Left hindlimb (tissue), 1 donor: ENCODE measurements at places on chromosomes 3 and 15.
A peak's percentile ranks its signal among the peaks of the same experiment; 100 is the strongest.

DNA sequence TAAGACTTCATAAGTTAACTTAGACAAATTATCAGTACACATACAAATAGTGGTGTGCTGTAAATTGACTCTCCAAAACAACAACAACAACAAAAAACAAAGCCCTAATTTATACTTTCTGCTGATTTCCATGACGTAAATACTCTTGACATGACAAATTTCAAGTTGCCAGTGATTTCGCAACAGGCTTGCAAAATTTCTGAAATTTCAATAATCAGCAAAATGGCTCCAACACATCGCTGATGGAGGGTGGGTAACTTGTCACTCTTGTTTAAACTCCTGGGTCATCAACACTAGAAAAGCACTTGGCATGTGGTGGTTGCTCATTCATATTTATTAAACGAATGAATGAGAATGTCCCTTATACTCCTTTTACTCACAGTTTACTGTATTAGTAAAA lies 205.2 kb upstream of the SATB1 start:
- no peak for DNase-seq

GRCh38 chr15:101088788-101089578 lies 162.9 kb downstream of the CHSY1 start:
- peak; percentile 81 for DNase-seq

GRCh38 chr3:50459785-50460184 lies 43.6 kb downstream of the CACNA2D2 start:
- DNase-seq = no peak

DNA sequence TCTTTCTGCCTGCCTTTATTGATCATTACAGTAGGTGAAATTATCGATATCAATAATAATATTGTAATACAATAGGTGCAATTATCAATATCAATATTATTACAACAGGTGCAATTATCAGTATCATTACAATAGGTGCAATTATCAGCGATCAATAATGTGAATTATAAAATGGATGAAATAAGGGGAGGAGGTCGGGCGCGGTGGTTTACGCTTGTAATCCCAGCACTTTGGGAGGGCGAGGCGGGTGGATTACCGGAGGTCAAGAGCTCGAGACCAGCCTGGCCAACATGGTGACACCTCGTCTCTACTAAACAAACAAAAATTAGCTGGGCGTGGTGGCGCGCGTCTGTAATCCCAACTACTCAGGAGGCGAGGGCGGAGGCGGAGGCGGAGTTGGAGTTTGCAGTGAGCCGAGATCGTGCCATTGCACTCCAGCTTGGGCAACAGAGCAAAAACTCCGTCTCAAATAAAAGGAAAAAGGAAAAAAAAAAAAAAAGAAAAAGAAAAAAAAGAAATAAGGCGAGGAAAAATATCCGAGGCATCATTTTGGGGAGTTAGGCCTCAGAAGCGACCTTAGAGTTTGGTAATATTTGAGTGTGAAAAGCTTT lies 611 bp upstream of the BNIP2 start:
- peak; percentile 72 for DNase-seq

DNA sequence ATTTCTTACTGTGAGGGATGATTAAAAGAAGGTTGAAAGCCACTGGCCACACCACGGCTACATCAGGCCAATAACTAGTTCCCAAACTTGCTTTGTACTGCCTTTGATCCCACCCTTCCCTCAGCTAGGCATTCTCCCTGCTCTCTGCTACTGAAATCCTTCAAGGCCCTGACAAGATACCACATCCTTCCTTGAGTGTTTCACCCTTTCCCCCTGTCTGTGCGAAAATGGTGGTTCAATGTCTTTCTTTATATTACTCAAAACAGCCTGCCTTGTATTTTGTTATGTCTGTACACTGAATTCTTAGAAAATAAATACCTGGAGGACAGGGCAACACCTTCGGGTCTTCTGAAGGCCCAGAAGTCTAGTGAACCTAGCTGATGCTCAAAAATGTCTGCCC lies 932 bp upstream of the VPS8 start:
- DNase-seq = no peak

DNA sequence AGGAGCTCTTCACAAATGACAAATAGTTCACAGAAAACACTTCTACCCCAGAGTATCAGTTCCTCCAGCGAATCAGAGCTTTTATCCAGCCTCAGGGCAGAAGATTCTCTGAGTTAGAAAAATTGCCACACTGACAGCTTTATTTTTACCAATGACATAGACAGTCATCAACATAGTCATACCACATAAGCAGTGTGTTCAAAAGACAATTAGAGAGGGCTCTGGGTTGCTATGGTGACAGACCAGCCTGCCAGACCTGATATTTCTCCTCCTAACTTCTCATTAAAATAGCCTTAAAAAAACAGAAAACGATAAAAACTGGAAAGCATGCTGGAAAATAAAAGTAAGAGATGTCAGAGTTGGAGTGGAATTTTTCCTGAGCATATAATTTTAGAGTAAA lies 45.9 kb upstream of the COL6A5 start:
- no peak for DNase-seq

DNA sequence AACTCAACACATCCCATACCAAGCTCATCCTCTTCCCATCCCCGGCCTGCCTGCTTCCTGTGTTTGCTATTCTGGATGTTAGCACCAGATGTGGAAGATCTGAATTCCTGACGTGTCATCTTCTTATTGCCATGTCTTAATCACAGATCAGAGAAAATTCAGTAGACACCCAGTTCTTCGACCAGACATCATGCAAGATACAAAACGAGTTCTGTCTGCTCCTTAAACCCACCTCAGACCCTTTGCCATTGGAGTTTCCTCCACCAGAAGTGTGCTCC lies 52.0 kb downstream of the FGD5 start:
- no peak for DNase-seq

DNA sequence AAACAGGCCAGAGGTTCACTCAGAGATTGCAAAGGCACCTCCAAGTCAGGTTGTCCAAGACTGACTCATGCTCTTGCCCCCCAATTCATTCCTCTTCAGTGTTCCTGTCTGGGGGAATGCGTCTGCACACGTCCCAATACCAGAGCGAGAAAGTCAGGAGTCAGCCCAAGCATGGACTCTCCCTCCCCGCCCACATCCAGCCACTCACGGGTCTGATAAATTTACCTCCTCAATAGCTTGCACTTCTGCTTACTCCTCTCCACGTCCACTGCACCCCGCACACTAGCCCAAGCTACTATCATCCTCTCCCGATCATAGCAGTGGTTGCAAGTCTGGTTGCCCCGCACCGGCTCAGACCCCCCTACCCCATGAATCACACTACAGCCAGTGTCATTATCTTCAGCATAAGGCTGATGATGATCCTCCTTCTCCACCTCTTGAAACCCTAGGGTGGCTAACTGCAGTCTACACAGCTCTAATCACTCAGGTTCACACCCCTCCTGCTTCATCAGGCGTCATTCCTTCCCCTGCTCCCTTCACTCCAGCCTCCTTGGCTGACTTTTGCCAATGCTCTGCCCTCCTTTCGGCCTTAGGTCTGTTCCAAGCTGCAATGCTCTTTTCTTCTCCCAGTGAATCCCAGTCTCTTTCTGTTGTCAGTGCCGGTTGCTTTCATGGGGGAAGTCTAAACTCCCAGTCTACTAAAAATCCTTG lies 27.6 kb upstream of the MYO1E start:
- DNase-seq = no peak

DNA sequence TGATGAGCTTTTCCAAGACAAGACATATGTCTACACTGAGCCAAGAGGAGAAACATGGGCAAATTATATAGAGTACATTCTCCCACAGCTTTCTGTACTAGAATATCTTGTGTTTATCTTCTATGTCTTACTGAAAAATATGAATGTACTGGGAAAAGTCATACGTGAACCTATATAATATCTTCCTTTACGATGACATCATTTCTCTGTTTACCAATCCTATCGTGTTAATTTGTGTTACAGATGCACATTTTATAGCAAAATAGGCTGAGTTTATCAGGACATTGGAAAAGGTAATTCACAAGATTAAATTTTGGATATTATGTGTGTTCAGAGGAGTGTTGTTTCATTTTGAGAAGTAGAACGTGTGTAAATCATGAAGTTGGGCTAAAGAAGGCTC lies 452.5 kb upstream of the THRB start:
- no peak for DNase-seq

GRCh38 chr3:5160940-5161858 lies 26.3 kb upstream of the EDEM1 start:
- DNase-seq = no peak

DNA sequence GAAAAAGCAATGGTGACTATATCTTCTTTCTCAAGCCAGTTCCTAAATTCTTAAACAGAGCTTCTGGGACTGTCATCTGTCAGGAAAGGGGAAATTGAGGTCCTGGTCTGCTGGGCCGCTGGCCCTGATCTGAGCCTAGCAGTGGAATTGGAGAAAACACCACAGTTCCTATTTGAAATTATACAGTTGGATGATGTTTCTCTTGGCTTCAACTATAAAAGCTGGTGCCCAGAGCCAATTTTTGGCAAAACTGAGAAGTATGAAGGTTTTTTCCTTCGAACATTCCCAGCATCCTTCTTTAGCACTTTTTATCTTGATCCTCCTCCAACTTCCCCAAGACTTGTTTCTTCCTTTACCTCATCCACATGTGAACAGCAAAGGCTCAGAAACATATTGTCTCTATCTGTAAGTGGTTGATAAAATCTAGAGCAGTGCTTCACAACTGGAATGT lies 83.9 kb downstream of the CD47 start:
- DNase-seq = peak; percentile 68

DNA sequence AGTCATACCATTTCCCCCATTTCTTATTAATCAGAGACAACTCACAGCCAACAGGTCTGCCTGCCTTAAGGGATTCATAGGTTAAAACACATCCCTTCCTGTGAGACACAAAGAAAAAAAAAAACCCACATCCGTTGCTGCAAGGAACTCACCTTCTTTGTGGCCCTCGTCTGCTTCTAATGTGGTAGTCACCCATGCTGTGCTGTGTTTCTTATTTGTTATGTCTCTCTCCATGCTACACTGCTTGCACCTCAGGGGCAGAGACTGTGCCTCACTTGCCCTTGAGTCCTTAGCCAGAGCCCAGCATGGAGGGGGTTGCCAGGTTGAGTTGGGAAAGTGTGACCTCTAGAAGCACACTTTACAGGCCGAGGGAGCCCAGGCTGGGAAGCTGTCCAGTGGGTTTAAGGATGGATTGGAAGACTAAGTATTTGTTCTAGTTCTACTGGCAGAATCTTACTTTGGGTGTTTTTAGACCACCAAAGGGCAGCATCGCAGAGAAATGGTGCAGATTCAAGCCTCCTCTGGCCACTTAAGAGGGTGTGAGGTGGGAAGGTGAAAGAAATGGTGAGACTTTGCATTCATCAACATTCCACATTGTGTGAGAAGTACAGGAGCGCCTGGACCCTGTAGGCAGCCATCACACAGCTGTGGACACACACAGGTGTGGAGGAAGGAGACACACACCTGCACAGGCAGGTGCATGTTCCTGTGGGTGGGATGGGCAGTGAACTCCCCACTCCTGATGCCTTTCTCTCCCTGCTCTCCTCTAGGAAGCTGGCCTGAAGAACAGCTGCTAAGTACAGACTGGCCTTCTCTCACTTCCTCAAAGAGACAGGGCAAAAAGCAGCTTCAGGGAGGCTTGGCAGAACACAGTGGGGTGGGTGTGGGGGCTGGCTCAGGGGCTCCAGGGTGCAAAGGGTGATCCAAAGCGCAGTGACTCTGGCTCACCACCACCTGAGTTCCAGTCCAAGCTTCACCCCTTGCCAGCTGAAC lies 48.8 kb downstream of the GLB1 start:
- DNase-seq = no peak

GRCh38 chr15:35247150-35247549 lies 162.1 kb upstream of the NANOGP8 start:
- no peak for DNase-seq

DNA sequence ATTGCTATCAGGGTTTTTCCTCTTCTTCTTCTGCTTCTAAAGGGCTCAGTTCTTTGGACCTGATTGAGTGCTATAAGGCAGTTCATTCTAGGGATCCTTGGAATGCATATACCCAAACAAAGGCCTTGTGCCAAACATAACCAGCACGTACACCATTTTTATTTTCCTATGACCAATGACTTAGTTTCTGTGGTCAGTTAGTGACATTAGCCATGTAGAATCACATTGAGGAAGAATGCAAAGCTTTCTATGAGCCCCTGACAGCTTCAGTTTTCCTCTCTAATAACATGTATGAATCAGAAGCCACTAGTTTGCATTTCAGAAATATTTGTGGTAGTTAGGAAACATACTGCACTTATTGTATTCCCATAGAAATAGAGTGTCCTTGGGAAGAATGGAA lies 240.0 kb downstream of the THRB start:
- DNase-seq = no peak

- DNase-seq = no peak
Measured at GRCh38 chr15:51004103-51004551, 90.6 kb downstream of the TNFAIP8L3 start.

DNA sequence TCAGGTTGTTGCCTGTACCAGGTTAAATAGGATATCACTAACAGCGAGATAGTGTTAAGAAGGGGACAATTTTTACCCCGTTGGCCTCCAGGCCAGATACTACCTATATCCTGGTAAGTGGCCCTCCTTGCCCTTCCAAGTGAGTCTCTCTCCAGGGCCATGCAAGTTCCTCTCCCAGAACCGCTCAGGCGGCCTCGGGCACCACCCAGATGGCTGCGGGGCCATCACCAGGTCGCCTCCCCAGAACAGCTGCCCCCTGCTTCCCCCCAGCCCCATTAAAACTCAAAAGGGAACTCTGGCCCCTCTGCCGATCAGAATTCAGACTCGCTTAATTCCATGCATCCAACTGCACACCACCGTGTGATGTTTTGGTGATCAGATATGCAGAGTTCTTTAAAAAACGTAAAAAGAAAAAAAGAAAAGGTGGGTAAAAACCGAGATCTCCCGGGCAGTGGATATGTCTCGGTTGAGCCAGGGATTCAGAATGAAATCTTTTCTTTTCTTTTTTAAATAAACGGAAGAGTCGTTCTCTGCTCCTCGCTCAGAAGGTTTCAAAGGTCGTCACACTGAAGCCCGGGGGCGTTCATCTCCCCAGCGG lies 1.9 kb upstream of the TRIM71 start:
- DNase-seq = no peak

DNA sequence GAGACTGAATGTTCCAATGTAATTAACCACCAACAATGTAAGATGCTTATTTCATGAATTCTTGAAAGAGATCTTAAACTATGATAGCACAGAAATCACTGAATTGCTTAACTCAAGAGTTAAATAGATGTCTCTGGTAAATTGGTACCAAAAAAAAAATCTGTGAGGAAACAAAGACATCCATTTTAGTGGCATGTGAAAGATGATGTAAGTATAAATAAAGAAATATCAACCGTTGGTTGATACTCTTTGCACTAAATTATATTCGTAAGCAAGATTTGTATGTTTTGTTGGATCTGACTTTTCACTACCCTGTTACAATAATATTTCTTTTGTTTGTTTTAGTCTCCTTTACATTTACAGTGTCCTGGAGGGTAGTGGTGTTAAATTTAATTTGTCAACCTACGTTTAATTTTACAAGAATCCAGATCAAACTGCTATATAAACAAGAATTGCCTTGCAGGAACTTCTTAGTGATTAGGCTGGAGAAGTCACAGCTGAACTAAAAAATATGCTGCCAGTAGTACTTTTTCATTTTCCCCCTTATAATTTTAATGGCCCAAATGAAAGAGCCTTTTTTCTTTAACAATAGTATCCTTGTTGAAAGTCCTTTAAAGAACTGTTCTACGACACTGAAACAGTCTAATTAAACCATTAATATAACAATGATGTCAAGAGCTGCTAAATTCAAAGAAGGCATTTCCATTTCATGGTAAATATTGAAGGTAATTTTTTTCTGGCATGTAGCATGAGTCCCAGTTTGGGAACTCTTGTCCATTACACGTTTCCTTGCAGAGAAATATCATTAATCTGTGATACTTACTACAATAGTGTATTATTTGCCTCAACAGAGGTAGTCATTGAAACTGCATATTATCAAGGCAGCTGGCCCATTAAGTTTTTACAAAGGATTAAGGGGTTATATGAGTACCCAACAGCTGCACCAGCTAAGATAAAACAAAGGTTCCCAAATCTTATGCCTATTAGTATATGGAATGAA lies 109.6 kb upstream of the PHLDB2 start:
- no peak for DNase-seq
